Choroid plexus epithelial cell (primary cell): ENCODE measurements at places on chromosomes 12 and 14.

- no peak for DNase-seq
Measured at GRCh38 chr12:109541413-109541726, 31.9 kb downstream of the MMAB start.

DNA sequence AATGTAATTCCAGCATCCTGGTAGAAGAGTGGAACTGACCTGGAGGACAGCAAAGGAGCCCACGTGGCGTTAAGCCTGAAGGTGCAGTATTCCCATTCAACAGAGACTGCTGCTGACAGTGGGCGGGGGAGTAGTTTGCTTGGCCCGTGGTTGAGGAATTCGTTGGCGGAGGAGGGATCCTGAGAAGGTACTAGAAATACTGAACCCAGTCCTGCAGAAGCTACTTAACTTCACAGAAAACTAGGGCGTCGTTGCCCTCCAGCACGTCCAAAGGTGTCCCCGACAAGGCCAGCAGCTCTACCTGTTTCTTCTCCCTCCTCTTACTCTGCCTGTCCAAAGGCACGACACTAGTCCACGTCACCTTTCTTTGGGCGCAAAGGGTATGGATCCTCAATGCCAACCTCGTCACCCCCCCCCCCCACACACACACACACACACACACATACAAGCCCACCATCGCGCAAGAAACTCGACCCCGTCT, 303 bp downstream of the PUS7L start:
- peak; percentile 50 for DNase-seq

GRCh38 chr12:52401926-52402325, 4.2 kb downstream of the KRT82 start:
- DNase-seq, result no peak

GRCh38 chr14:67532998-67533753, at the start of gene PLEKHH1:
Gene PLEKHH1 (plus strand): TSS chr14:67533290. CDS start chr14:67541868, 8,578 bp downstream.
- DNase-seq, result peak; percentile 61

- DNase-seq, result no peak
Measured at GRCh38 chr14:53381895-53382294, 228.8 kb upstream of the DDHD1 start.

DNA sequence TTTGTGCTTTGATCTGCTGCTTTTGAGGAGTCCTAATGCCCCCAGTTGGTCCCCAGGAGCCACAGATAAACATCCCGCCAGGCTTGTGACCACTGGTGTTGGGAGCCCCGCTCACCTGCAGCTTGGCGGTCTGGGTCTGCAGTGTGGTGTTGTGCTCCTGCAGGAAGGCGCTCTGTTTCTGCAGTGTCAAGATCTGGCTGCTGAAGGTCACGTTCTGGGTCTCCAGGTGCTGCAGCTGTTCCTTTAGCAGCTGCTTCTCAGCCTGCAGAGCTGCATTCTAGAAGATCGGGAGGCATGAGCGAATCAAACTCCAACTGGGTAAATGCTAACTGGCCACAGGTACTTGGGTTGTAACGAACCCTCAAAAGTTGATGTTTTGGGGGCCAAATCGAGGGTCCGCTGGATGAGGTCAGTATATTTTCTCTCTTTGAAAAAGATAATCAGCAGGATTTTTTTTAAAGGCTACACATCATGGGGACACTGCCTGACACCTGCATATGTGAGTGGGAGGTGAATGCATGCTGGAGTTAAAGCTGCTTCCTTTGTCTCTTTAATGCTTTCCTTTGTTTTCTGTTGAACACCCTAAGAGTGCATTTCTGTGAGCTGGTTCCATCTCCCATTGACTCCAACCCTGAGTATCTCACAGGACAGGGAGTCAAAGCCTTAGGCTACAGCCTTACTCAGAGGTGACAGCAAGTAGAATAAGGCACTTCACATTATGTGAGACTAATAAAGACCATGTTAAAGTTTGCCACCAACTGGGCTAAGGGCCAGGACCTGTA, 61.3 kb upstream of the GPR68 start:
- no peak for DNase-seq

DNA sequence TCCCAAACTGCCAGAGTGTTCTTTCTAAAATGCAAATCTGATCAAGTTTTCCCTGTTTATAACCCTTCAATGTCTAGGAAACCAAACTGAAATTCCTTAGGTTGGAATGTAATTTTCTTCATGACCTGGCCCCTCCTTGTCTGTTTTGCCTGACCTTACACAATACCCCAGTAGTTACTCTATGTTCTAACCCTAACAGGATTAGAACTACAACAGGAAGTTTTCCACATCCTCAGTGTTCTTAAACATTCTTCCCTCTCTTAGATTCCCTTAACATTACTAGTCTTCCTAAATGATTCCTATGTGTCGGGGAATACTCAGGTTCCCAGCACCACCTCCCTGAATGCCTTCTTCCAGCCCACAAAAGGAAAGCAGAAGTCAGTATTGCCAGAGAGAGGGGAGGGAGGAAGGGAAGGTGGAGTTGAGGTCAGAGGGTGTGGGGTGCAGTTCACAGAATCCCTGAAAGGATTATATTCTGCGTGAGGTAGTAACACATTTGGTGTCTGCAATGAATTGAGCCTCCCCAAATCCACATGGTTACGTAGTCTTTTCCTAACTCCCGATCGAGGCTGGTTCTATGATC, 72.6 kb downstream of the BBS10 start:
- DNase-seq, result no peak

DNA sequence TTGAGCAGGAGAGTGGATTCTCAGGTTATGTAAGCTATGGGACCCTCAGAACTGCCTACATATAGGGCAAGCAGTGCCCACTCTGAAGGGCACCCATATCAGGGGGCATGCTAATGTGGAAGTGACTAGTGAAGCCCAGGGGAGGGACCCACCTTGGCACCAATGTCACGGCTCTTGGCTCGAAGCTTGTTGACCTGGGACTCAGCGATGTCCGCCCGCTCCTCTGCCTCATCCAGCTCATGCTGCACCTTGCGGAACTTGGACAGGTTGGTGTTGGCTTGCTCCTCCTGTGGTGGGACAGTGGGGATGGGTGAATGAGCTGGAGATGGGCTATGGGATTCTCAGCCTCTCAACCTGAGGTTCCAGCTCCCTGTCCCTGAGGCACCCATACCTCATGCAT, 5.4 kb downstream of the CMTM5 start:
- DNase-seq, result no peak
